Right cardiac atrium (tissue), 5 donors: ENCODE measurements at places on chromosomes 1 and 21. TPM values are rescaled to one million over a fixed set of nuclear protein-coding genes. Genes with fewer than 3 reads are reported as not detected.

DNA sequence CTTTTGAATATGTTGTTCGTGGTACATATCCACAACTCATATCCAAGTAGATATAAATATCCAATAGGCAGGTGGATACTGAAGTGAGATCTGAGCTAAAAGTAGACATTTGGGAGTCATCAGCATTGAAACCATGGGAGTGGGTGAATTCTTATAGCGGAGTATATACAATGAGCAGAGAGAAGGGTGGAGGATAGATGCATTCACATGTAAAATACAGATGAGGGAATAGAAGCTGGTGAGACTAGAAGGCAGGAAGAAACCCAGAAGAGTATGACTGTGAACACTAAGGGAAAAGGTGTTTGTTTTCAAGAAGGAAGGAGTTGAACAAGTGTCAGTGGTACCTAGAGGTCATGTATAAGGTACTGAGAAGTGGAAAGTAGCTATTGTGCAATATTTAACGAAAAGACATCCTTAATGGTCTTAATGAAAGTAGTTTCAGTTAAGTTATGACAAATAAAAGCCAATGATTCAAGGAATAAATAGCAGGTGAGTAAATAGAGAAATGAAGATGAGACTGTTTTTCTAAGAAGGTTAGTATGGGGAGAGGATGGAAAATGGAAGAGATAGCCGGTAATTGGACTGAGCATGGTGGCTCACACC, 181.6 kb upstream of the CACYBP start:
- DNase-seq = no peak

DNA sequence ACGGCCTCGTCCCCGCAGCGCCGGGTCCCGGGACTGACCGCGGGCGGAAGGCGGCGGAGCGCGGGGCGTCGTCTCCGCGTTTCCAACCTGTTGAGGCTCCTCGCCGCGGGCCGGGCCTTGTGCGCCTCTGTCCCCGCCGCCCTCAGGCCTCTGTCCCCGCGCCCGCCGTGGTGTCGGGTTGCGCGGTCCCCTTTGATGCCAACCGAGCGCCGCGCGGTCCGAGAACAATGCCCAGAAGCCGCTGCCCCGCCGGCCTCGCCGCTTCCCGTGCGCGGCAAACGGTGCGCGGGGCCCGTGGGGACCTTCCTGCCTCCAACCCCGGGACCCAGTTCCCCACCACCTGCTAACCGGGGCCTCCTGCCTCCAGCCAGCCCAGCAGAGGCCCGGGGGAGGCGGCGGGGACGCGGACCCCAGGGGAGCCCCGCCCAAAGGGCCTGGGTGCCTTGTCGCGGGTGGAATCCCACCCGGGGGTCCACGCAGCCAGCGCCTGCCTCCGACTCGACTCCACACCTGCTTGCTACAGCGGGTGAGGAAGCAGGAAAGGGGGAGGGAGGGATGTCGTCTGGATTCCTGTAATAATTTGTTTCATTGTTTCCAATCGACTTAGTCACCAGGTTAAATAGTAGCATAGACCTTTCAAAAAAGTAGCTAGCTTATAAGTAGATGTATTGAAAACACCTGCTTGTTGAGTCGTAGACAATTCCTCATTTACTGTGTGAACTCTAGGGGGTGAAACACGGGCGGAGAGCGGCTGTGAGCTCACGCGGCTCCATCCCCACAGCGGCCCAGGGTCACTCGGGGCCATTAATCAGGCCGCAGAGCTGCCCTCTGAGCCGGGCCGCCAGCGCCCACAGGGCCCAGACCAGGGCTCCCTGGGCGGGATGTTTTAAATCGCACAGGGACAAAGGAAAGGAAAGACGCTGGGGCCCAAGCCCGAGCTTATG, 1.1 kb downstream of the COL18A1 start:
- DNase-seq = peak; percentile 44

PRR9 gene
- not detected for total RNA-seq

DNA sequence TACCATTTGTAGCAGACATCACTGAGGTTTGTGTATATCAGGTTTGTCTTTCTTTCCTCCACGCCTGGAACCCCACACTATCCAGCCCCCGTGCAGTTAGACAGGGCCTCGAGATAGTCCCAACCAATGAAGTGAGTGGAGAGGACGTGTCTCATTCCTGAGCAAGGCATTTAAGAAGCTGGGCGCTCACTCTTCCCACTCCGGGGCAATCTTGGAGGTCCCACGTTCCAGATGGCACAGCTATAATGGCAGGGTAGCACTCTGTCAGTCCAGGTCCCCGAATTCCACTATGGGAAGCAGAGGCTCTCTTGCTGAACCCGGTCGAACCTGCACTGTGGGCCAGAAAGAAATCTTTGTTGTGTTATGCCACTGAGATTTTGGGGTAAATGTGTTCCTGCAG, 57.3 kb upstream of the CSF3R start:
- no peak for DNase-seq

AADACL3 gene
- total RNA-seq = not detected

- no peak for DNase-seq
Measured at GRCh38 chr1:78275456-78275855, 215.3 kb upstream of the PTGFR start.

LRRC53 gene
- not detected for total RNA-seq

S100A8 gene
- total RNA-seq = 27.5 TPM

DNA sequence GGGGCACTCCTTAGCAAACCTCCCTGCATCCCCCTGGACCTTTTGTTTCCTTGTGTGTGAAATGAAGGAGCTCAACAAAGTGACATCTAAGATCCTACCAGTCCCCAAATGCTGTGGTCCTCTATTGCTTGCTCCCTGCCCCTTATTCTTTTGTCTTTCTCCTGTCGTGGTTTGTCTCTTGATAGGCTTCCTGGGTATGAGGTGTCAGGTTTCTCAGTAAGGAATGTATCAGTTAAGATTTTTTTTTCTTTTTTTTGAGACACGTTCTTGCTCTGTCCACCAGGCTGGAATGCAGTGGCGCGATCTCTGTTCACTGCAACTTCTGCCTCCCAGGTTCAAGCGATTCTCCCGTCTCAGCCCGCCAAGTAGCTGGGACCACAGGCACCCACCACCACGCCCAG, 16.8 kb downstream of the CNIH3 start:
- no peak for DNase-seq

DNA sequence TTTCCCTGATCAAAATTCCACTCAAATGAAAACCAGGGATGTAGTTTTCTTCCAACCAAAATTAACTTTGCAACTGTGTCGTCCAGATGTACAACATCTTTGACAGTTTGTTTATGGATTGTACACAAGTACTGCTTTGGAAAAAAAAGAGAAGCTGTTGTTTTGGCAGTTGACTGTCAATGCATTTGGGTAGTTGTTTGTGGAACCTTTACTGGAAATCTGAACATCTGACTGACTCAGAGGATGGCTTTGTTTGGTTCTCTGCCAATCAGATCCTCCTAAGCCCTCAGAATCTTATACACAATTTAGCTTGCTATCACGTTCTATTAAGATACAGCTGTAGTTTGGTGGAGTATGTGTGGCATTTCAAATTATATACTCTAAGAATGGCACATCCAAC, 195.0 kb downstream of the KCNK2 start:
- DNase-seq = no peak

GRCh38 chr21:22961258-22961657, 1963.0 kb downstream of the NCAM2 start:
- no peak for DNase-seq

DNA sequence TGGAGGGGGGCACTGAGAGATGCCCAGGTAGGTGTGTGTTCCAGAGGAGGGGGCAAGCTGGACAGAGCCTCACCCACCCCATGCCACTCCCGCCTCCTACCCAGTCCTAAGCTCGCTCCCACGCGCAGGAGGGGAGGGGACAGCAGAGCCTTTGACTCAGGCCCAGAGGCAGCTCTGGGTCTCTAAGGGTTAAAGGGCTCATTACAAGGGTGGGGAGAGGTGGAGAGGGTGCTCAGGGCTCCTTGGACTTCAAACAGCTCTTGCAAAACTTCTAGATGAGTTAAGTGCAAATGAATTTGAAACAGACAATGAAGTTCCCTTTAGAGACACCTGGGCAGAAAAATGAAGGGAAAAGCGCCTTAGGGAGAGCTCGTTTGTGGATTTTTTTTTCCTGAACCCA, 104.2 kb upstream of the CASZ1 start:
- no peak for DNase-seq

- no peak for DNase-seq
Measured at GRCh38 chr1:219882096-219882495, 46.3 kb downstream of the SLC30A10 start.

LCE1C gene
- total RNA-seq = not detected

PRKACB gene
- 51.5 TPM for total RNA-seq
